ENCODE measurements at places on chromosomes 7 and 10.
A peak's percentile ranks its signal among the peaks of the same experiment; 100 is the strongest.

DNA sequence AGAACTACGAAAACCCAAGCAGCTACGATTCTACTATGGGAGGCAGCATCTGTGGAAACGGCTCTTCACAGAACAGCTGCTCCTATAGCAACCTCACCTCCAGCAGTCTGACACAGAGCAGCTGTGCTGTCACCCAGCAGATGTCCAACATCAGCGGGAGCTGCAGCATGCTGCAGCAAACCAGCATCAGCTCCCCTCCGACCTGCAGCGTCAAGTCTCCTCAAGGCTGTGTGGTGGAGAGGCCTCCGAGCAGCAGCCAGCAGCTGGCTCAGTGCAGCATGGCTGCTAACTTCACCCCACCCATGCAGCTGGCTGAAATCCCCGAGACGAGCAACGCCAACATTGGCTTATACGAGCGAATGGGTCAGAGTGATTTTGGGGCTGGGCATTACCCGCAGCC, 81.6 kb upstream of the SAMD8 start:
- DNase-seq, result no peak

DNA sequence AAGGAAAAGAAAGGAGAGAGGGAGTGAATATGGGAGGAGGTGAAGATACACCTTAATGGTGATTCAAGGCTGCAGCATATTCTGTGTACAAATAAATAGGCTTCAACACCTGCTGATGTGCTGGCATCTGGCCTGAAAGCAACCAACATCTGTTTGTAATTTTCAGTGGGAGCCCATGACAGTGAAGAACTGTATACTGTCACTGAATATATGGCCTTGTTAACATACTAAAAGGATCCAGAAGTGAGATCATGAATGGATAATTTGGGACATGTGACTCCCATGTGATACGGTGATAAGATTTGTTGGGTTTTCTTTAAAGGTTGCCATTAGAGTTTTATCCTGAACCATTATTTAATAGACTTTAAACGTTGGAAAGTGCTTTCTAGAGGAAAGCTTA, 459.3 kb downstream of the CNTNAP2 start:
- no peak for DNase-seq

GRCh38 chr10:49276596-49276995, 22.4 kb upstream of the C10orf71 start:
- DNase-seq, result no peak

GRCh38 chr10:77513781-77514331, 123.8 kb downstream of the KCNMA1 start:
- DNase-seq, result no peak

DNA sequence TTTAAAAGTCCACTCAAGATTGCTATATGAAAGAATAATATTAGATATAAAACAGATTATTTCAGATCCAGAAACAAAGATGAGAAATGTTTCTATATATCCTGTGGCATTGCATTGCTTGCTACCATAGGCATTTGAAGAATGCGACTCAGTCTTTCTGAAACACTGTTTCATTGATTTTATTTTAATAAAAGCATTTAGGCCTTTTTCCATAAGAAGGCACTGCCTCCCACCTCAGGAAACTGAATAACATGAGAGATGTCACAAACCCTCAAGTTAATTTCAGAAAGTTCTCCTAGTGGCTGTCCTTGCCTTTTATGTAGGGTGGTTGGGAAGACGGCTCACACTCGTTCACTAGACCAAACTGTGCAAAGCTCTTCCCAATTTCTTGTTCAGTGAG, 23.3 kb downstream of the PRPS1L1 start:
- DNase-seq, result no peak

- DNase-seq, result no peak
These were observed 357.4 kb downstream of the PLXNA4 start for GRCh38 chr7:132218876-132219275.

DNA sequence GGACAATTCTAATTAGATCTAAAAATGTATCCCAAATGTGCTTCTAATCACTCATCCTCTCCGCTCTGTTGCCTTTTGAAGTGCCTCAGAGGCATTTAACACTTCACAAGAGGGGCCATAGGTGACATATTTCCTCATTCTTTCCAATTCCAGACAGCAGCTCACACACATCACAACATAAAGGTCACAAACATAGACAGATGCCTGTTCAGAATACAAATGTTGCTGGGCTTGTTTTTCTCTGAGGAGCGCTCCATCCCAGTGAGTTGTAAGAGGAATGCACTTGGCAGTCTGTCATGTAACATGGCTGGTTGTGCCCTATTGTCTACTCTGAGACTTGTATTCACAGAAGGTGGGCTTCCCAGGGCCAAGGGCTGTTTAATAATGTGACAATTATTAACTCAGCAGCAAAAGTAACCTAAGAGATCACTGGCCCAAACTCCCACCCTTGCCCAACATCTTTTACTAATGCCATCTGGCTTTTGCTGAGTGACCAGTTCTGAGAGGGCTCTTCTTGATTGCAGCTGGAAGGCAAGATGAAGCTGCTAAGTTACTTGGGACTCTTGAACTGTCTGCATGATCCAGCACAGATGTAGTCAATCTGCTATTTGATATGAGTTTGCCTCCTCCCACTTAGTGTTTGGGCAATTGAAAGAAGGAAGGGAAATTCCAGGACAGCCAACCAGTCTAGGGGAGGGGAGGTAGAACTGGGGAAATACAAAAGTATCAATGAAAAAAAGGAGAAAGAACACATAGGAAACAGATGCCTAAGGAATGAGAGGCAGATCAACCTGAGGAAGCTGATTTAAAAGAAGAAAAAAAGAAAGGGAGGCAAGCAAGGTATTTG, 13.6 kb downstream of the PON2 start:
- DNase-seq, result peak; percentile 48

DNA sequence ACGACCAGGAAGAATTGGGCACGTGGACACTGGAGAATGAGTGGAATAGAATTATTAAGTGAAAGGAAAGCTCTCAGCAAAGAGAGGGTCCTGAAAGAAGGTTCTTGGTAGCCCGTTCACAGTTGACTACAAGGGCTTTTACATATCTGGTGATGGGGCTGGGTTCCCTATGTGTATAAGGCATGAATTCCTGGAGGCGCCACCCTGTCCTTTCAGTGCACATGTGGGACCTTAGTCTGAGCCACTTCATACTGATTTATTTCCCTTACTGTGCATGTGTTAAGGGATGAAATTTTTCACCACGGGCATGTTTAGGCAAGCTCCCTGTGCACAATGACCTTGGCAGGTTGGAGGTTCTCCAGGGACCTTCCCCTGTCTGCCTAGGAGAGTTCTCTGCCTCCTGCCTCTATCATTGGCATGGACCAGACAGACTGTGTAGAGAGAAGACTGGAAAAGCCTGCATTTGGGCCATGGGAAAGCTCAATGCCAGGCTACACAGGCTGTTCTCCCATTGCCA, 145.9 kb upstream of the ITGB1 start:
- DNase-seq, result no peak

DNA sequence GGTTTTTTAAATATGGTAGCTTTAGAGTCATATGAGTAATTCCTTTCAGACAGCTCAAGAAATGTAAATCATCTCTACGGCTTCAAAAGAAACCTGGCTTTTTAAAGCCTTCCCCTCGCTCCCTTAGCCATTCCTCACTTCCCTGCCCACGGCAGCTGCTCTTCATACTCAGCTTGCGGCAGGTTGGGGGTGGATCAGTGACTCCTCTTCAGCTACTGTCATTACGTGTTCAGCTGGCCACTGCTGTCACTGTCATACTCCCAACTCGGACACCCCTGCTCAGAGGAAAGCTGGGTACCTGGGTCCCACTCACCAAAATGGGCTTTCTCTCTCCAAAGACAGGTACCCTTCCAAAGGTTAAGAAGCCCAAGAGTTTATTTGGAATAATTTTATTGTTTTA, 6.6 kb downstream of the YWHAG start:
- no peak for DNase-seq

- DNase-seq, result no peak
These were observed 56.8 kb downstream of the HK1 start for GRCh38 chr10:69335063-69335587.

DNA sequence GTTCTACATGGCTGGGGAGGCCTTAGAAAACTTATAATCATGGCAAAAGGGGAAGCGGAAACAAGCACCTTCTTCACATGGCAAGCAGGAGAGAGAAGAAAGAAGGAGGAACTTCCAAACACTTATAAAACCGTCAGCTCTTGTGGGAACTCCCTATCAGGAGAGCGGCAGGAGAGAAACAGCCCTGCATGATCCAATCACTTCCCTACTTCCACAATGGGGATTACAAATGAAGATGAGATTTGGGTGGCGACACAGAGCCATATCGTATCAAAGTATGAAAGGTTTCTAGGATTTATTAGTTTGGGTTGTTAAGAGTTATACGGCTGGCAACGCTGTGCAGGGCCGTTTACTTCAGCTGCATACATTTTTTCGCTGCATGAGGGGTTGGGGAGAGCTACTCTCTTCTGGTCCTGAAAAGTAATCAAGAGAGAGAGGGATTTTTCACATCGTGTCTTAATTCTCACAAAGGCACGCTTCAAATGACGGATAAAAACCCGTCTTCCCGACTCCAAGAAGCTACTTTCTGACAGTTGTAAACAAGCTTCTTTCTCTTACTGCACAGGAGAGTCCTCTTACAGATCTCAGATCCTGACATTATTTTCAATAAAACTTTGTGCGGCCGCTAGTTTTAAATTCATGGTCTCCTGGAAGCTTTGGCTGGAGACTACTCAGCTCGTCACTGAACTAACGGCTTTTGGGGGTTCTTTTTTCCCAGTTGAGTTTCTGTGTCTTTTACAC, 751 bp upstream of the GTPBP10 start:
- no peak for DNase-seq

DNA sequence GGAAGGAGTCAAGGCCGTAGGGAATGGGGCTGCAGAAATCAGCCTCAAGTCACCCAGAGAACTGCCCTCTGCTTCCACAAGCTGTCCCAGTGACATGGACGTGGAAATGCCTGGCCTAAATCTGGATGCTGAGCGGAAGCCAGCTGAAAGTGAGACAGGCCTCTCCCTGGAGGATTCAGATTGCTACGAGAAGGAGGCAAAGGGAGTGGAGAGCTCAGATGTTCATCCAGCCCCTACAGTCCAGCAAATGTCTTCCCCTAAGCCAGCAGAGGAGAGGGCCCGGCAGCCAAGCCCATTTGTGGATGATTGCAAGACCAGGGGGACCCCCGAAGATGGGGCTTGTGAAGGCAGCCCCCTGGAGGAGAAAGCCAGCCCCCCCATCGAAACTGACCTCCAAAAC, 50.2 kb upstream of the PDCD4 start:
- DNase-seq, result no peak

- no peak for DNase-seq
These were observed 13.8 kb downstream of the DAGLB start for GRCh38 chr7:6433784-6434615.

GRCh38 chr7:105775580-105775979, 100.8 kb downstream of the ATXN7L1 start:
- DNase-seq, result no peak

- no peak for DNase-seq
These were observed 101.5 kb upstream of the NPVF start for GRCh38 chr7:25329815-25330214.

DNA sequence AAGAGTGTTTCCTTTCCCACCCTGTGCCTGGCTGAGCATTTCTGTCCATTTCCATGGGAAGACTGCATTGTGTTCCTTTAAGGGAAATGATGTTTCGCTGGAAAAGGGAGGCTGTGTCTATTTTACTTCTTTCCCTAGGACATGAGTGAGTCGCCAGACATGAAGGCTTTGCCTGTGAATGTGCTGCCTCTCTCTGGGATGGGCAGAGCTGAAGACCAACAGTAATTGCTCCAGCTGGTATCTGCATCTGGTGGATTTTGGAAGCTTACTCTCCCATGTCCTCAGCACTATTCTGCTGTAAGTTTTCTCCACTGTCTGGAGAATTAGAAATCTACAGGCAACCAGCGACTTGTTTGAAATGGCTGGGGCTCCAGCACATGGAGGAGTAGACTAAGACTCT, 264.6 kb upstream of the BMPER start:
- DNase-seq, result no peak

Measured in AG09319 (cell line).